Endothelial cell of umbilical vein (primary cell): ENCODE measurements at places on chromosomes 7 and 10. TPM values are rescaled to one million over a fixed set of nuclear protein-coding genes. Genes with fewer than 3 reads are reported as not detected.

Gene RNLS
- 2.5 and 3.6 TPM in 2 replicates for total RNA-seq

Gene STAG3
- 0.55 and 1.4 TPM in 2 replicates for total RNA-seq

Gene PLPP4
- 15.5 and 17.1 TPM in 2 replicates for total RNA-seq

Gene TFEC
- total RNA-seq: 7.9 TPM in 2 replicates

Gene CFAP58
- 0.29 and 0.35 TPM in 2 replicates for total RNA-seq

Gene TMEM184A
- not detected in 2 replicates for total RNA-seq

Gene XRCC2
- total RNA-seq: 8.5 and 8.8 TPM in 2 replicates
